ENCODE measurements at places on chromosomes 16 and 17. TPM values are rescaled to one million over a fixed set of nuclear protein-coding genes. Genes with fewer than 3 reads are reported as not detected.

- DNase-seq, result no peak
- H3K4me3 ChIP-seq, result no peak overlapping the region
- H3K27me3 ChIP-seq, result no peaks in the 10 kb centered on the region
- H3K4me1 ChIP-seq, result no peaks in the 10 kb centered on the region
- H3K27ac ChIP-seq, result no peak overlapping the region
These were observed 189.3 kb upstream of the COX10 start for GRCh38 chr17:13879961-13880466.

DNA sequence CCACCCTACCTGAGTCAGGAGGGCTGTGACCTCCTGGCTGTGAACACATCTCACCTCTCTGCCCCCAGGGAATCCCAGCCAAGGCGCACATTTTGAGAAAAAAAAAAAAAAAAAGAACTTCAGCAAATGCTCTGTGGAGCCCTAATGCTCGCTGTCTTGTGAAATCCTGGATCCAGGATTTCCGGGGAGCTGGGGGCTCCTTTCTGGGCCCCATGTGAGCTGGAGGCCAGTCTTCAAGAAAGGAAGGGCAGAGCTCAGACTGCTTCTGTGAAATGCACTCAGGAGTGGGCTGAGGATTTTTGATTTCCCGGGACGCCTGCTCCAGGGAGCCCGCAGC, 36.0 kb upstream of the EMP2 start:
- H3K4me1 ChIP-seq, result peaks cover 47% of the 10 kb centered on the region
- peak overlapping the region; percentile 43 for H3K27ac ChIP-seq
- no peak for DNase-seq
- no peaks in the 10 kb centered on the region for H3K36me3 ChIP-seq
- peaks cover 5% of the 10 kb centered on the region for H3K27me3 ChIP-seq
- no peak overlapping the region for H3K4me3 ChIP-seq

DNA sequence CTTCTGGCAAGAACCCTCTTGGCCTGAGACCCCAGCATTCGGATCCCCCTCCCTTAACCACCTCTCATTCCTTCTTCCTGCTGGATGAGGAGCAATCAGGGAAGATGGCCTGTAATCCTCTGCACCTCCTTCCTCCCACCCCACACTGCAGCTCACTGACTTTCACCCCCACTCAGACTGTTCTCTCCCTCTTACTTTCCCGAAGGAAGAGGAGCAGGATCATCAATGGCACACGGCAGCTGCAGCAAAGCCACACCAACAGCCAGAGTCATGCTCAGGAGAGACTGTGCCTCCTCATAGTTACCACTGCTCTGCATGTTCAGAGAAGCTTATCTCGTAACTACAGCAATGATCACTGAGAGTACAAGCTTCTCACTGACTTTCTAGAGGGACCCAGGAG, 10.1 kb upstream of the TMEM101 start:
- H3K4me3 ChIP-seq, result no peak overlapping the region
- no peaks in the 10 kb centered on the region for H3K27me3 ChIP-seq
- no peak for DNase-seq
- H3K36me3 ChIP-seq, result peaks cover 16% of the 10 kb centered on the region
- H3K27ac ChIP-seq, result no peak overlapping the region

GRCh38 chr17:6299275-6299674, 135.6 kb downstream of the AIPL1 start:
- DNase-seq, result no peak
- no peaks in the 10 kb centered on the region for H3K4me1 ChIP-seq
- H3K27ac ChIP-seq, result no peak overlapping the region
- H3K36me3 ChIP-seq, result no peaks in the 10 kb centered on the region
- no peak overlapping the region for H3K4me3 ChIP-seq

GRCh38 chr17:43591779-43592562, 45.8 kb upstream of the ETV4 start:
- DNase-seq, result peak; percentile 23
- no peak overlapping the region for H3K4me3 ChIP-seq
- no peaks in the 10 kb centered on the region for H3K27me3 ChIP-seq
- H3K4me1 ChIP-seq, result peaks cover 24% of the 10 kb centered on the region
- H3K36me3 ChIP-seq, result no peaks in the 10 kb centered on the region

DNA sequence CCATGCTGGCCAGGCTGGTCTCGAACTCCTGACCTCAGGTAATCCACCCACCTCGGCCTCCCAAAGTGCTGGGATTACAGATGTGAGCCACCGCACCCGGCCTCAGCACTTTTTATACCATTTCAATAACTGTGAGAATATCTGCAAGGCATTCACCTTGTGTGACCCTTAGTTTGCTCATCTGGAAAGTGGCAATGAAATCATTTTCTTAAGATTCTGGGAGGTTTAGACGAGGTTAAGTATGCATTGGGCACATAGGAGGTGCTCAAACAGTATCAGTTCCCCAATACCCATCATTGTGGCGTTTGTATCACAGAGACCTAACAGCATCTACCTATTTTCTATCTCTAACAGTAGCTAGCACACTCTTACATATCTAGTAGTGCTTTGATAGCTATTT, 481.9 kb upstream of the ERCC4 start:
- no peaks in the 10 kb centered on the region for H3K4me1 ChIP-seq
- no peaks in the 10 kb centered on the region for H3K36me3 ChIP-seq
- H3K4me3 ChIP-seq, result no peak overlapping the region

DNA sequence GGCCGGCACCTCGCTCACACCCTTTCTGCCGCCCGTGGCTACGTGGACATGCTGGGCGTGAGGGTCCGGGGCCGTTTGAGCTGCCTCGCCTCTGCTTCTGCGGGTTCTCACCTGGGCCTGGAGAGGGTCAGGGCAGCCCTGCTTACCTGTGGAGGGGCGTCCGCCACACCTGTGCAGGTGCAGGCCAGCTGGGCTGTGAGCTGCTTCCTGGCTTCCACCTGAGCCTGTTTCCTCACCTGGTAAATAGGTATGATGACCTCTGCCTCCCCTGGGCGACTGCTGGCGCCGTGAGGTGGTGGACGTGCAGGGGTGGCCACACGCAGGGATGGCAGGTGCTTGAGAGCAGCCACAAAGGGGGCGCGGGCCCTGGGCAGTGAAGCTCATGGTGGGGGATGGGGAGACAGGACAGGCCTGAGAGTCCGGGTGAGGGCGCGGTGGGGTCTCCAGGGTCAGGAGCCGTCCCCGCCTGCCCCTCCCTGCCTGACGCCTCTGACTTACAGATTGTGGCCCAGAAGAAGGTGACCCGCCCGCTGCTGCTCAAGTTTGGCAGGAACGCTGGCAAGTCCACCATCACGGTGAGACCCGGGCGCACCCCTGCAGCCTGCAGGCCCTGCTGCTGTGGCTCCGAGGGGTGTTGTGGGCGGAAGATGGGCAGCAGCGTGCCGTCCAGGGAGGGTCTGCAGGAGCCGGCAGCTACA, 7.8 kb downstream of the CPNE7 start:
- no peaks in the 10 kb centered on the region for H3K36me3 ChIP-seq
- DNase-seq, result no peak
- no peaks in the 10 kb centered on the region for H3K4me1 ChIP-seq
- H3K4me3 ChIP-seq, result no peak overlapping the region

Gene TNFRSF17
- total RNA-seq, result not detected

Gene CHRNE
- total RNA-seq, result 1.7 TPM

Gene ACSF3
- 41.5 TPM for total RNA-seq

Gene TPPP3
- 5.7 TPM for total RNA-seq

Data from mesothelial cell of epicardium (in vitro differentiated cells).